ENCODE measurements at places on chromosomes 3 and 15. TPM values are rescaled to one million over a fixed set of nuclear protein-coding genes. Genes with fewer than 3 reads are reported as not detected.

NR2E3 gene
- total RNA-seq: 0.38 TPM

ATP6V1A gene
- 71.5 TPM for total RNA-seq

C3orf85 gene
- 2.3 TPM for total RNA-seq

- peaks cover 23% of the 10 kb centered on the region for H3K27me3 ChIP-seq
- DNase-seq: no peak
- no peak overlapping the region for H3K27ac ChIP-seq
- H3K4me1 ChIP-seq: no peaks in the 10 kb centered on the region
Measured at GRCh38 chr3:185270956-185271332, 17.1 kb upstream of the EHHADH start.

DNA sequence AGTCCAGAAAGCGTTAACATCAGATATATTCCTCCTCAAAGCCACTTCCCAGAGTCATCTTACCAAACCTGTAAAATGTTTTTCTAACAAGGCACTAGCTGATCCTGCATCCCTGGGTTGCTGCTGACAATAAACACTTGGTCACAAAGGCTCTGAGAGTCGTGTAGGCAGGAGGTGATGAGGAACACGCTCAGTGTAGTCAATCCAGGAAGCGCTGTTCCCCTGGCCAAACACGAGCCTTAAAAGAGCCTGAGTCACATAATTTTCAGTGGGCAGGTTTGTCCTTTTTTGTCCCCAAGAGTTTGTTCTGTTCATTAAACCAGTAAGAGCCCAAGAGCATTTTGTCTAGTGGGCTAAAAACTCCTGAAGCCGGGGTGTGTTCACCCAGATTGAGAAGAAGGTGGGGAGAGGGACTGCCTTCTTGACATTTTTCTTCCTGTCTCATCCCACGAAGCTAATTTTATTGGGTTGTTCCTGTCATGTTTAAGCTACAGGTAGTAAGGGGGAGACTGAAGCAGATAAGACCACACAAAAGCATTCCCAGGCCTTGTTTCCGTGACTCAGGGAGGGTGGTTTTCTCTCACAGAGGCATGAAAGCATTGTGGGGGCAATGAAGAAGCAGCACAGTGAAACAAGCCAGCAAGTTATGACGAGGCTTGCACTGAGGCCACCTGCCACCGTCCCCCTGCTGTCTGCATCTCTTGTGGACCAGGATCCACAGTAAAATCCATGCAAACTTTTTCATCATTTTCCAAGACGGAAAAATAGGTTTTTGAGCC is 73.7 kb downstream of the FOXB1 start:
- no peak overlapping the region for H3K4me3 ChIP-seq
- H3K4me1 ChIP-seq: peaks cover 31% of the 10 kb centered on the region
- DNase-seq: no peak
- no peaks in the 10 kb centered on the region for H3K36me3 ChIP-seq

GRCh38 chr3:28726840-28727239 is 378.2 kb upstream of the AZI2 start:
- no peaks in the 10 kb centered on the region for H3K36me3 ChIP-seq
- no peak overlapping the region for H3K4me3 ChIP-seq
- no peaks in the 10 kb centered on the region for H3K4me1 ChIP-seq
- no peak overlapping the region for H3K27ac ChIP-seq

DNA sequence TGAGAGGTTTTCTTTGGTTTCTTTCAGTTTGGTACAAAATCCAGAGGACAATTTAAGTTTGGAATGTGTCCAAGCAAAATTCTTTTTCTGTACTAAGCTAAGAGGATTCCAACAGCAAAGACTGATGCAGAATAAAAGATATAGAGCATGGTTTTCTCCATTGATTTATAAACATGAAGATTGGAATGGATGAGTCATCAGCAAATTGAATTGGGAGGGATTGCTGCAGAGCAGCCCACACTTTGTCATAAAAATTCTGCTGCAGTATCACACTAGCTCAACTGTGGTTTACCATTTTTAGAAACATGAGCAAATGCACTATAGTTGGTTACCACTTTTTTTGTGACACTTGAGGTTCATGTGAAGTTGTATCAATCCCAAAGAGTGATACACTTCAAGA is 16.1 kb upstream of the LARP6 start:
- no peak overlapping the region for H3K4me3 ChIP-seq
- no peak for DNase-seq
- peaks cover 12% of the 10 kb centered on the region for H3K4me1 ChIP-seq

- peaks cover 34% of the 10 kb centered on the region for H3K27me3 ChIP-seq
- H3K4me1 ChIP-seq: no peaks in the 10 kb centered on the region
- H3K27ac ChIP-seq: no peak overlapping the region
- H3K4me3 ChIP-seq: peak overlapping the region; percentile 79
Measured at GRCh38 chr3:196638861-196639482, 522 bp upstream of the NRROS start.

DNA sequence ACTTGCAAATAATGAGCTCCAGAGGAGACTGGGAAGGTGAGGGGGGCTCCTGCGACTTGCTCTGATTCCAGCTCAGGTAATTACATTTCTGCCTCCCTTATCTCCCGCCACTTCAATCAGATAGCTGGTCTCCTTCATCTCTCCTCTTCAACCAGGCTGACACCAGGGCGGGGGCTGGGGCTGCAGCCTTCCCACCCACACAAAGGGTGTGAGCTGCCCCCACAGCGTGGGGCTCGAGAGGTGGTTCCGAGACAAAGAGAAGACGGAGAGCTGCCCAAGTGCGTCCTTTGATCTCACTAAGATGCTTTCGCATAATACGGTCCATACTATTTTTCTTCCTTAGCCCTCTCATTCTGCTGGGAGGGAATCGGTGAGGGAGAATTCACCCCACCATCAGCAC is 139.7 kb downstream of the NSMCE3 start:
- DNase-seq: no peak
- no peaks in the 10 kb centered on the region for H3K36me3 ChIP-seq
- no peak overlapping the region for H3K27ac ChIP-seq
- H3K4me3 ChIP-seq: no peak overlapping the region

Measured in type B pancreatic cell (in vitro differentiated cells).